ENCODE measurements at places on chromosomes 3 and 15.

- DNase-seq, result no peak
Measured at GRCh38 chr3:72614394-72615074, 233.7 kb downstream of the SHQ1 start.

GRCh38 chr15:76931397-76932134, at the start of gene RCN2:
Gene RCN2, plus strand, starts transcription at chr15:76931749. Its CDS starts 93 bp downstream, at chr15:76931842.
- peak; percentile 94 for DNase-seq

DNA sequence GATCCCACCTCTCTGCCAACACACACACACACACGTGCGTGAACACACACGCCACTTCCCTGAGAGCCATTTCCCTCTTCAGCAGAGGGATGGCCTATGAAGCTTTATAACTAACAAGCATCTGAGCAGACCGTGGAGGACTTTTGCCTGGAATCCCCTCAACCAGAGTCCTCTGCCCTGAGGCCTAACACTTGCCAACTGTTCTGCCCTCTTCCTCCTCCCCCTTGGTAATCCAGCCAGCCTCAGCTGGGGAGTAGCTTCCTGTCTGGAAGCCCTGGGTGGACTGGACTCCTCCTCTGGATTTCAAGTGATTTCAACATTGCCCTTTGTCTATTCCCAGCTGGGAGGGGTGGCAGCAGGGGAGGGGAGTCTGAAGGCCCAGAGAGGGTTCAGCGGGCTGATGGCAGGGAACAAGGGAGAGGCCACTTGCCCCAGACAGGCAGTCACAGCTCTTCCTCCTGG, 68.4 kb upstream of the HACD2 start:
- peak; percentile 89 for DNase-seq

DNA sequence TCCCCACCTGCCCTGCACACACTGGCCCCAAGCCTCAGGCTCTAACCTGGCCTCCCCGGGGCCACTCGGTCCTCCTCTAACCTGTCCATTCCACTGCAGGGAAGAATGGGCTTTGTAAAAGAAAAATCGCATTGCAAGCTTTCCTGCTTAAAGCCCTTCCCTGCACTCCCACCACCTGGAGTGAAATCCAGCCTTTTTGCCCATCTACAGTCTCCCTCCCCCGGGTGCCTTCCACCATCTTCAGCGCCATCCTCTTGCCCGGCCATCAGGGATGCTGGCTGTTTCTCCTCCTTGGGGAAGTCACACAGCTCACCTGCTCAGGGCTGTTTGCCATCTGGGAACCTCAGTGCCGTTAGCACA, 266.9 kb downstream of the OCA2 start:
- DNase-seq, result no peak

DNA sequence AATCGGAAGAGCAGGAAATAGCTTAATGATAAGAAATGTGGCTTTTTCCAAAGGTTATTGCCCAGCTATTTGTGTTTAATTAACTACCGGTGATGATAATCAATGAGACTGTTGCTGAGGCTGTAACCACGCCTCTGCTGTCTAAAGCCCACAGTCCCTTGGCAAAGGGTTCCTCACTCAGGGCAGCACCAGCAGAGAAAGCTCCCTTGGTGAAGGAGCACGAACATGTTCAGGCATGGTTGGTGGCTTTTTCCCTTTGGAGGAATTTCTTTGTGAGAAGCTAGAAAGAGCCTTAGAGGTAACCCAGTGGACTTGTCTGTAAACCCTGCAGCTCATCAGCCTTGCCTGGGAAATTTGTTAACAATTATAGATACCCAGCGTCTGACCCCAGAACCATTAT, 7.5 kb upstream of the ST6GAL1 start:
- no peak for DNase-seq

- no peak for DNase-seq
Measured at GRCh38 chr3:156183396-156183795, 63.0 kb downstream of the KCNAB1 start.

DNA sequence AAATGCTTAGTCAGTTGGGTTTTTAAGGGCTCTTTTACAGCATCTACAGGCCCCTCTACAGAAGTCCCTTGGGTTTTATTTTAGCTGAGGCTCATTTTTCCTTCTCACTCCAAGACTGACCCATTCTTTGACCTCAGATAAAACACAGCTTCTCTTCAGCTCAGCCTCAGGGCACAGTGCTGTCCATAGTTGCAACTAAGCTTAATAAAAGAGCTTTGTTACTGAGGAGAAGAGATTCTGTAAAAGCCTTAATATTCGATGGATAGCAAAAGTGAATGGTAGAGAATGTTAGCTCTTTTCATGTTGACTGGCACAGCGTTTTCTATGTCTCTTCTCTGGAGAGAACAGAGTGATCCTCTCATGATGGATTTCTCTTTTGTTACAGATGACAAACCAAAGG, 277.9 kb downstream of the BBX start:
- DNase-seq, result no peak

GRCh38 chr3:177451864-177452830, 254.9 kb upstream of the TBL1XR1 start:
- DNase-seq, result peak; percentile 85

DNA sequence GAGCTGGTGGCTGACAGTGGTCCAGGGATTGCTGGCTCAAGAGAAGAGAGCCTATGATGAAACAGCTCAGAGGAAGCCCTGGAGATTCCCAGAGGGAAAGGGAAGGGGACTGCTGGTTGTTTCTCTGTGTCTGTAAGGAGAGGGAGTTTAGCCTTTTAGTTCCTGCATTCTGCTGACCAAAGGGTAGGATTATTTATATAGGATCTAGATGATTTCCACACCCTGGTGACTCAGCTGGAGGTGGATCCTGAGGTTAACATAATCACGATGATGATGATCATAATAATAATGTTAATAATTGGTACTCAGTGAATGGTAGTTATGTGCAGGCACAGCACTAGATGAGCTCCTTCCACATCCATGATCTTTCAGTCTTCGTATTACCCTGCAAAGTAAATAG, 144.9 kb downstream of the EPHB1 start:
- no peak for DNase-seq

DNA sequence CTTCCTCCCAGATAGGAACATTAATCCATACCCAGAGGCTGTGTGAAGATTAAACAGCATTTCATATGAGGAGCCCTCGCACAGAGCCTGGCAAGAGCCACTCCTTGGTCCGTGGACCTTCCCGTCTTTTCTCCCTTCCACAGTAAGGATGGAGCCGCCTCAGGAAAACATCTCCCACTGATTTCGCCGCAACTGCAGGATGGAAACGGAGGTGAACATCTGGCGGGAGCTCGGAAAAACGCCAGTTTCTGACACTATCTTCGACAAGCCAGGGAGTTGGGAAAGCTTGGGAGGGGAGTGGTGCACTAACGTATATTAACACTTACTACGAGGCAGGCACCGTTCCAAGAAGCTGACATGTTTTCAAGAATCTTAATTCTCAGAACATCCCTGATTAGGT, 157.9 kb downstream of the XXYLT1 start:
- no peak for DNase-seq

DNA sequence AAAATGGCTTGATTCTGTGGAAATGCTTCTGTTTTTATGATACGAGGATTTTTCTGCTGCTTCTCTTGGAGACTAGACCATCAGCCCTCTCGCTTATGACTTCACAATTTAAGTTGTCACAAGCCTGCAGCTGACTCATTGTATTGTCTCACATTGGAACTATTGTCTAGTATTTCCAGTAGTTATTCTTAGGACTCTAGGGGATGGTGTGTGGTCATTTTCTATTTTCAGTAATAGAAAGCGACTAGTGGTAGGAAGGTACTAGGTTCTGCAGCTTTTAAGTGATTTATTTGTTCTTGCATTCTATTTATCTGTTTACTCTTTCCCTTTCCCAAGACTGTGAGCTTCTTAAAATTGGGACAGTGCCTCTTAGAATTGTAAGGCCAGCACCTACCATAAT, 66.3 kb upstream of the CRTC3 start:
- peak; percentile 45 for DNase-seq

DNA sequence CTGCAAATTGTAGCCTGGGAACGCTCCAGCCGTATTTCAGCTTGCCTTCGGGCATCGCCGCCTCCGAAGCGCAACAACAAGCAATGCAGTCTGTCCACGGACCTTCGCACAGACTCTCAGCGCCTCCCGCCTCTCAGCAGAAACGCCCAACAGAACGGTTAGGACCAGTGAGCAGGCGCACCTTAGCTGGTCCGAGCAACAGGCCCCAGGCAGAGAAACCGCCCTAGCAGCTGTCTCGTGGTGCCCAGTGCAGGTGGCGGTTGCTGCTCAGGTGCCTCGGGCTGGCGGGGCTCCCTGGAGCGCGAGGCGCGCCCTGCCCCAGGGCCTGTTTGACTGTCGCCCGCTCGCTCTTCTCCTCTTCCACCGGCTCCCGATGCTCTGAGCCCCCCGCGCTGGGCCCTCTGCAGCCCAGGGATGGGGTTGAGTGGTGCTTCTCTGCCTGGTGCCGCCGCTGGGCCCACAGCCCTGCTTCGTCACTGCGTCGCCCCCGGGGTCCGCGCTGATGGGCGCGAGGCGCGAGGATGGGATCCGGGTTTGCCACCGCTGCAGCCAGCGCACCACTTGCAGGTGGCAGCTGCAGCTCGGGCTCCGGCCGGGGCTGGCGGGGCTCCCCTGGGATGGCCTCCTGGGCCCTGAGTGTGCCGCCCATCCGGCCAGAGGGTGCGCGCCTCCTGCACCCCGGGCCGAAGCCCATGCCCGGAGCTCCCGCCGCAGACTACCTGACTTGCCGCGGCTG, 268.4 kb upstream of the FRG2C start:
- DNase-seq, result no peak

- DNase-seq, result peak; percentile 54
Measured at GRCh38 chr3:123861081-123861836, 22.9 kb downstream of the MYLK start.

DNA sequence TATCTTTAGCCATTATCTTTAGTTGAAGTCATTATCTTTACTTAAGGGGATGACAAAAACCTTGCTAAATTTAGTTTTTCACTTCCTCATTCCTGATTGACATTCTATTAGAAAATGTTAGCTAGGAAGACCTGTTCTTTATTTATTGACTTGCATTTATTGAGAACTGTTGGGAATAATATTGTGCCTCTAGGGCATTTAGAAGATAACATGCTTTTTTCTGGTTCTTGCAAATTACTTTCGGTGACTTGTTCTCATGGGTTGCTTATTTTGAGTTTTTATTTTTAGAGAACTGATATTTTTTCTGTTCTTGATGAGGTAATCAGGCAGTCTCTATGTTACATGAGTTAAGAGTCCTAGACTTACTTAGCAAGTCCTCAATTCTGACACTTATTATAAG, 48.3 kb upstream of the CTDSPL start:
- DNase-seq, result no peak

DNA sequence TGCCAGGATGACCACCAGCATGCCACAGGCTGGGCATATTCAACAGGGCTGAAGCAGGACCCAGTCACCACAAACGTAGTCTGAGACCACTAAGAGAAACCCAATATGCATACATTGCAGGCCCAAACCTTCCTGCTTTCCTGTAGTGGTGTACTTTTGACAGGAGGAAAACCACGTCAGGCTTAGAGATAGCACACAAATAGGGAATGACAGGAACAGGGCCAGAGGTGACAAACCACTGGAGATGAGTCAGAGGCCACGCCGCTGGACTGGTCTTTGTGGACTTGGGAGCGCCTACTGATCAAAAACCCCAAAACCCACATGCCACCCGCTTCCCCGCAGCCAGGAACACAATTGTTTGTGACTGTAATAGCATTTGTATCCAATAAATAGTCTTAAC, 3.6 kb upstream of the EFCAB12 start:
- no peak for DNase-seq

- DNase-seq, result no peak
Measured at GRCh38 chr3:55541016-55541415, 53.9 kb upstream of the WNT5A start.

DNA sequence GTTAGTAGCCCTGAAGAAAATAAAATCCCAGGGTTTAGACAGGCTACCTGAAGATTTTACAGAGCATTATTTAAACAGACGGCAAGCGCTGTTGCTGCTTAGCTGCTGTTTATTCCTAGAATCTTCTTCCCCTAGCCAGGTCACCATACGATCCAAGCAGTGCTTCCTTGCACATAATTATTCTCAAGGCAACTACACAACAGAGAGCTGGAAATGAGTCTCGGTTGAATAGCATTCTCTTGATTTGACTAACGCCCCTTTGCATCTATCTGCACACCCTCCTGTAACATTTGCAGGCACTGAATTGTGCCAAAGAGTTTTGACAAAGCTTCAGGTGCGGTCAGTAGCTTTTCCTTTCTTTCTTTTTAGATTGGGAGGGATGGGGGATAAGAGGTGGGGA, 564.4 kb downstream of the TBL1XR1 start:
- no peak for DNase-seq

- DNase-seq, result peak; percentile 33
Measured at GRCh38 chr3:16079519-16079918, 95.0 kb upstream of the GALNT15 start.

DNA sequence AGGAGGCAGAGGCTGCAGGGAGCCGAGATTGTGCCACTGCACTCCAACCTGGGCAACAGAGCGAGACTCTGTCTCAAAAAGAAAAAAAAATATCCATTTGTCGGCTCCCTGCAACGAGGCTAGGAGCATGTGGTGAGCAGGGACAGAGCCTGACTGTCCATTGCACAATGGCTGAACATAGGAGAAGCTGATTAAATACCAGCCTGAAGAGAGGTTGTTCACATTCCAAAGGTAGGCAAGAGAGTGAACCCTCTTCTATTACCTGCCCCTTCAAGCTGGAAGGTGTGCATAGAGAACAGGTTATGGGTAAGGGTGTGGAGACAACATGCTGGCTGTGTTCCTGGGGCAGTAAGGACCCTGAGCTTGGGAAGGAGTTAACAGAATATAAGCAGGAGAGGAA, 78.7 kb downstream of the DAPK2 start:
- no peak for DNase-seq

GRCh38 chr3:45269952-45270351, 43.9 kb upstream of the TMEM158 start:
- no peak for DNase-seq

All from EL (cell line).